ENCODE measurements at places on chromosomes 7 and 10. TPM values are rescaled to one million over a fixed set of nuclear protein-coding genes. Genes with fewer than 3 reads are reported as not detected.

The CDK1 gene
- total RNA-seq = 1.1 TPM

The SGMS1 gene
- 37.5 TPM for total RNA-seq

The CLCN1 gene
- total RNA-seq = not detected

The CYP3A7 gene
- total RNA-seq = not detected

The ZNF804B gene
- total RNA-seq = not detected

The CALHM1 gene
- total RNA-seq = not detected

The STEAP1 gene
- total RNA-seq = 37.9 TPM

The CHN2 gene
- 8.4 TPM for total RNA-seq

Measured in posterior vena cava (tissue), 2 donors.